G401 (cell line): ENCODE measurements at places on chromosomes 6 and 20. TPM values are rescaled to one million over a fixed set of nuclear protein-coding genes. Genes with fewer than 3 reads are reported as not detected.

The PRL gene
- not detected in 2 replicates for total RNA-seq

The ZNF165 gene
- total RNA-seq = 2.2 and 2.7 TPM in 2 replicates

- no peak for DNase-seq
Measured at GRCh38 chr6:104118274-104118673, 741.4 kb downstream of the HACE1 start.

GRCh38 chr6:125843593-125843992 lies 52.8 kb downstream of the NCOA7 start:
- DNase-seq = no peak

GRCh38 chr6:161091151-161091550 lies 99.6 kb downstream of the MAP3K4 start:
- DNase-seq = no peak

- no peak for DNase-seq
Measured at GRCh38 chr6:54294965-54295532, 13.2 kb upstream of the TINAG start.

- peak; percentile 87 for DNase-seq
Measured at GRCh38 chr6:15365273-15365687, 119.4 kb downstream of the JARID2 start.

DNA sequence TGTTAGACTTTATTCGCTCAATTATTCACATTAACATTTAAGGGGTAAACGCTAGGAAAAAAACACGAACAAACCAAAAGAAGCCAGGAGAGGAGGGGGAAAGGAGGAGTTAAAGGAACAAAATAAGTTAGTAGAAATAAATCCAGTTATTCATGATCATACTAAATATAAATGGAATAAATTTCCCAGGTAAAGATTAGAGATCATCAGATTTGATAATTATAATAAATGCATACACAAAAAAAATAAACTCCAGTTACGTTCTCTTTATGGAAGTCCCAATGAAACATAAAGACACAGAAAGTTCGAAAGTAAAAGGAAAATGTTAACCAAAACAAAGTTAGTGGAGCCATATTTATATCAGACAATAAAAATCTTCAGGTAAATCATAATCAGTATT lies 568.7 kb upstream of the NOX3 start:
- DNase-seq = no peak

DNA sequence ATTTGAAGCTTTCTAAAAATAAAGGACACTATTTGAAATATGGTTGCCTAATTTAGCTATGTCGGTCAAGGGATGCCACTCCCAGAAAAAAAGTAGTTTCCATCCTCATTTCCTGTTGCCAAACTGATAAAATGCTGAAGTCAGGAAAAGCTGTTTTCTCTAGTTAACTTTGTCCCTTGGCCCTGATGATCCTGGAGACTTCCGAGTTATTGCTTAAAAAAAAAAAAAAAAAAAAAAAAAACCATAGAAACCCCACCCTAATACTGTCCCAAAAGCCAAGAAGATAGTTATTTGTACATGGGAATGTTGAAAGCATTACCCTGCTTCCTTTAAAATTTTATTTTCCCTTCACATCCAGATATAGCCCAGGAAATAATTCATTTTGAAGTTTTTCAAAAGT lies 236.7 kb downstream of the SOD2 start:
- no peak for DNase-seq

GRCh38 chr6:33685411-33686224 lies 25.9 kb downstream of the UQCC2 start:
- DNase-seq = no peak
